ENCODE measurements at places on chromosomes 12 and 14. TPM values are rescaled to one million over a fixed set of nuclear protein-coding genes. Genes with fewer than 3 reads are reported as not detected.

Gene KRT82
- polyA plus RNA-seq = not detected

Gene RBM19
- polyA plus RNA-seq = 29.5 TPM

Gene MYH6
- polyA plus RNA-seq = 0.23 TPM

Gene JAG2
- 8.9 TPM for polyA plus RNA-seq

Gene CS
- 212 TPM for polyA plus RNA-seq

Gene TAS2R10
- 2.7 TPM for polyA plus RNA-seq

Gene NTN4
- polyA plus RNA-seq = 98.6 TPM

Measured in renal cortex interstitium (tissue), 15 donors.